ENCODE measurements at places on chromosomes 7 and 10.

DNA sequence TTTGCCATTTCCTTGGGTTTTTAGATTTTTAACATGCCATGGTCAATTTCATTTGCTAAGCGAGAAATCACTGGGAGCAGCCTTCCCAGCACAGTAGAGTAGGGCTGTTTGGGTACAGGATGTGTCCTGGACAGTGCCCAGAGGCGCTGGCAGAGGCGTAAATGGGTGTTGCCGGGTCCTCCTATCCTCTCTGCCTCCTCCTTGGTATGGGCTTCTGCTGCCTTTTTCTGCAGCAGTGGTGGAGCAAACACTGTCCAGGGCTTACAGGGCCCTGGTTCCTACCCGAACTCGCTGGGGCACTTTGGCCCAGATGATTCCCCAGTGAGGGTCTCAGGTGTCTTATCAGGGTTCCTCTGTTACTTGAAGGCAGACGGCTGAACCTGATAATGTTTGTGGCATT is 298.3 kb downstream of the RPS24 start:
- DNase-seq = no peak

GRCh38 chr10:17154116-17154515 is 24.5 kb upstream of the CUBN start:
- no peak for DNase-seq

DNA sequence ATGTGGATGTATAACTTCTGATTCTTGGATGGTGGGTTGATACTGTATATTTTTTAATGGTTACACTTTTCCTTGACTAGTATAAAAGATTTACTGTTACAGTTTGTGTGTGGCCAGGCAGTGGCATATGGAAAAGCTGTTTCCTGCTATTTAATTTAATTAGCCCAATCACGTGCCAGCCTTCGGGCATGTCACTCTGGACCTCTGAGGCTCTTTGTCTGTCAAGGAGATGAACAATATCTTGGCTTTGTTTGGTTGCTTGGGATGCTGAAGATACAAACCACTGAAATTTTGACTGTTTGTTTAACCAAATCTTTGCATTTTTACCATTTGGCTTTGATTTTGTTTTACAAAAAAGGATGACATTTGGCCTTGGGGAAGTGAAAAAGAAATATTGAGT is 185.0 kb downstream of the HDAC9 start:
- no peak for DNase-seq

GRCh38 chr10:54530299-54530698 is 270.7 kb downstream of the PCDH15 start:
- DNase-seq = no peak

GRCh38 chr7:104794154-104794553 is 219.9 kb upstream of the KMT2E start:
- DNase-seq = no peak

DNA sequence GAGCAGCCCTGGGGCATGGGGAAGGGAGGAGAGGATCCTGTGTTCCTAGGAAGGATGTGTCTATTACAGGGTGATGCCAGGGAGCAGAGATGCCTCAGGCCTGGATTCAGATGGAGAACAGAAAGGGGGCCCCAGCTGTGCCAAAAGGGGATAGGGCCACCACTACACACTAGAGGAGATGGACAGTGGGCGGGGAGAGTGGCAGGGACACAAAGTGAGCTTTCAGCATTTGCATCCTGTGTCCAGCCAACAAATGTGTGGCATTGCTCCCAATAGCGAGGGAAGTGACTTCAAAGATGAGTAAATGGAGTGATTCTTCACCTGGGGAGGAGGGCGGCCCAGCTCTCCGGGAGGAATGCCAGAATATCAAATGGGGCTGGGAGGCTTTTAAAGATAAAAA is 64.9 kb upstream of the WAPL start:
- DNase-seq = no peak

DNA sequence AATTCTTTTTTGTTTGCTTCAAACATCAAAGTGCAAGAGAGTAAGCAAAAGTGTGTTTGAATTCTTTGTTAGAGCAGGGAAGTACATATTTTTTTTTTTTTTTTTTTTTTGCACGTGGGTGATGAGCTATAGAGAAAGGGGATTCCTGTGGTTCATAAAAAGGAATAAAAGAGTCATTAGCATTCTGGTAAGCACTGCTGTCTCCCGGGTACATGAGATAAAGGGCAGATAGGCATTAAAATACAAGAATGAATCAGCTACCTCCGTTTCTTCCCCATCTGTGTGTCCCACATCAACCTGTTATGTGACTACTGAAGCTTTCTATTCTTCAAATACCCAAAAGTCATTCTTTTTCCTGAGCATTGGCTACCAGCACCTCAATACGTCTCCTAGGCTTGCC is 102.4 kb upstream of the SEMA3D start:
- no peak for DNase-seq

DNA sequence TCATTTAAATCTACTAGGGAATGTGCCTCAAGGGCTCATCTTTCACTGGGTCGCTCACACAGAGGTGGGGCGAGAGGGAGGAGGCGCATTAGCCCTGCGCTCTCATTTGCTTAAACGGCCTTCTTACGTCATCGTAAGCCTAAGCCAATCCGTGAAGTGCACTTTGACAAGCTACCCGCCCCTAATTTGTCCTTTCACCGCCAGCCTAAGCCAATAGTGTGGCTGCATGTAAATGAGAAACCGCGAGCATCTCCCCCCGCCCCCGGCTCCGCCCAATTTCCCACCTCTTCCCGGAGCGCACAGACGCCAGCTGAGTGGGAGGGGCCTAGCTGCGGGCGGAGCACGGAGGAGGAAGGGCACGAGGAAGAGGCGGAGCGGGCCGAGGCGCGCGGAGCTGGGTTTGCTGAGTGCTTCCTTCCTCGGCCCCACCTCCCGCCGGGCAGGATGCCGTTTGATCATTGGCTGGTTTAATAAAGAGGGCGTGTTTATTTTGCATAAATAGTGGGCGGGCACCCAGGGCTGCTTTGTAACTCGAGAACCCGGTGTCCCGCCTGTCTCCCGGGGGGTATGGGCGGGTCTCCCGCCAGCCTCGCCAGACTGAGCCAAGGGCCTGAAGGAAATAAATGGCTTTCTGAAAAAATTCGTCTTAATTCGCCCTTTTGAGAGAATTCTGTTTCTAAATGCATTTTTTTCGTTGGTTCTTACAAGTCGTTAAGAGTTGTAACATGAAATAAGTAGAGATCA is 289.6 kb upstream of the NFE2L3 start:
- DNase-seq = peak; percentile 90

DNA sequence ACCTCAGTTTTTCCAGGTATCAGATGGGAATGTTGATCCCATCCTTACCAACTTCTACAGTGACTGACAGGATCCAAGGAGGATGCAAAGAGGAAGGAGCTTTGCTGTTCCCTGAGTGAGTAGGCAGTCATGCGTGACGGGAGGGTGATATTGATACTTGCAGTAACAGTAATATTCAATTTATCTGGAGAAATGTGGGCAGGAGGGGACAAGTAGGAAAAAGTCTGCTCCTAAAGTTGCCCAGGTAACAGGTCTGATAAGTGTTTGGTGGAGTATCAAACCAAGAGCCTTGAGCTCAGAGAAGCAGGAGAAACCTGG is 3.3 kb upstream of the ZCCHC24 start:
- DNase-seq = no peak

DNA sequence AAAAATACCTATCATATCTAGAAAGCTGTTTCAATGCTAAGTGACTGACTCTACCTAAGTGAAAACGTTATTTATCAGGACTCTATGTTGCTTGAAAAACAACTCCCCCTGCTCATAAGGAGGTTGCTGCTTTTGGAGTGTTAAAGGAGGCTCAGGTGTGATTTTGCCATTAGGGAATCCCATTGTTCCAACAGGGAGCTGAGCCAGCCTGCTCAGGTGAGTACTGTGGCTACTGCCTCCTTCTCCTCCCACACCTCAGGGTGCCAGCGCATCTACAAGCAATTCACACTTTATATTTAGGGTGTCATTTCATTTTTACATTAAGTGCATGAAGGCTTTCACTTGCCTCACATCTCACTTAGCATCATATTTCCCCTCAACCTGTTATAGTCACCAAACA is 84.7 kb downstream of the SEM1 start:
- DNase-seq = no peak

DNA sequence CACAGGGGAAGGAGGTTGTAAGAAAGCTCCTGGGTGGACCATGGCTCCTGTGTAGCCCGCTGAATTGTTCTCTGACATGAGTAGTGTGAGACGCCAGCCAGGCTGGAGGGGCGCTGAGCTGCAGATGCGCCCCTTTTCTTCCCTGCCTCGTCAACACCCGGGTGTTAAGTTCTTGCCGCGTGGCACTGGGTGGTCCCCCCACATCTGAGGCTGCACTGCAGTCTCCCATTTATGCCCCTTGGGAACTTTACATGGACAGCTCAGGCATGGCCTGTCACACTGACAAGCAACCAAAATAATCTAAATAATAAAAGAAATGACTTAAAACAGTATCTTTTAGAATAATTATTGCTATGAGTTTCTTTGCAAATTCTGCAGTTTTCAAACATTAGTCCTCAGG is 34.6 kb upstream of the HSPA12A start:
- DNase-seq = peak; percentile 38

DNA sequence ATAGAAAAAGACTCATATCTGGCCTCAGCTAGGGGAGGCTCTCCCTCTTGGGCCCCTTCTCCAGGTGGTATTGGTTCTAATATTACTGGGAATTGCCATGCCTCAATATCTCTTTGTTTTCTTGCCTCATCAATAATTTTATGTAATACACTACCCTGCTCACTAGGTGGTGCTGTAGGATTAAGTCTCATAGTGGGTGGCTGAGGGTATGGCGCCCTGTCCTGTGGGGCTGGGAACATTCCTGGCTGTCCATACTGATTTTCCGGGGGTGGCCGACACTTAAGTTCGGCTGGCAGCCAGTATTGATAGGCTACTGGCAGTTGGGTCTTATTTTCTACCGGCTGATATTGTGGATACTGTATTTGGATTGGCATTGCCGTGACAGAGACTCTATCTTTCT is 9.0 kb upstream of the TAS2R3 start:
- DNase-seq = no peak

DNA sequence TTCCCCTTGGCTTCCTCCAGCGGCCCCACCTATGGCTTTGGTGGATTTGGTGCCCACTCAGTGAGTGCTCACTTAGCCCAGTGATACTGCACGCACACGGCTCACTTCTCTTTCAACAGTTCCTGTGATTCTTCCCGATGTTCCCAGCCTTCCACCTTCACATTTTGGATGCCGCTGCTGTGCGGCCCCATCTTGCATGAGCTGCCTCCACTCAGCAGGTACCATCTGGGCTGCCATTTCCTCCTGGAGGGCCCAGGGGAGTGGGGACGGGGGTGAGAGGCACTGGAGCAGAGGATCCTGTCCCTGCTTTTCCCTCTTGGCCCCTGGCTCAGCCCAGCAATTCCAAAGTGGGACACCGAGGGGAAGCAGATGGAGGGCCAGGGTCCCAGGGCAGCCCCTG is 323.3 kb upstream of the ZNF32 start:
- no peak for DNase-seq
